ENCODE measurements at places on chromosomes 11 and 22.
A peak's percentile ranks its signal among the peaks of the same experiment; 100 is the strongest.

DNA sequence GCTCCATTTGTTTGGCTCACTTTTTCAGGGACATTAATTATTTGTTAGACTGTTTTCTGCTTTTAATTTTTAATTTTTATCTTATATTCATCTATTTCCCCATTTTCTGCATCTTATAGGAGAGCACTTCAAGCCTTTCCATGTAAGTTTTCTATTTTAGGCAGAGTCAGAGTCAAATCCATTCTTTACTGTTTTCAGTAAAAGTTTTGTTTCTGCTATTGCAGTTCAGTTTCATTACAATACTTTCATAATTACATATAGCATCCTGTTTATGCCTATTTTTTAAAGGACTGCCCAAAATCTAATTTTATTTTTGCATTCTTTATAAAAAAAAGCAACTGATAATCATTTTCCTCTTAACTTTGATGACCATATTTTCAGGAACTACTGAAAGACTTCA is 3.8 kb upstream of the OR10A5 start:
- no peak for DNase-seq

DNA sequence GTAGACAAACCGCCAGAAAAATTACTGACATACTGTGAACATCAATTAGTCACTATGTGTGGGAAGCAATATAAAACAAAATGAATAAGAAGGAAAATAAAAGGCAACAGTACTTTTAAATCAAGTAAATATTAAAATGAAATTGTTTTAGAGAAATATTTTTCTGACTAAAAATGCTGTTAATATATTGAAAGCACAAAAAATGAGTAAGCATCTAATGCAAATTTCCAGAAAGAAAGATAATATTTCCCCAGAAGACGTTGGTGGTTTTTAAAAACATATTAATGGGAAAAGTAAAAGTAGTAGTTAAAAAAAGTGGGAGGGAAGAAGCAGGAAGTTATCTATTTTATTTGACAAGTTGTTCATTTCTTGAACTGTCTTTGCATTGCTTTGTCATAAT is 16.5 kb downstream of the XKR3 start:
- no peak for DNase-seq

DNA sequence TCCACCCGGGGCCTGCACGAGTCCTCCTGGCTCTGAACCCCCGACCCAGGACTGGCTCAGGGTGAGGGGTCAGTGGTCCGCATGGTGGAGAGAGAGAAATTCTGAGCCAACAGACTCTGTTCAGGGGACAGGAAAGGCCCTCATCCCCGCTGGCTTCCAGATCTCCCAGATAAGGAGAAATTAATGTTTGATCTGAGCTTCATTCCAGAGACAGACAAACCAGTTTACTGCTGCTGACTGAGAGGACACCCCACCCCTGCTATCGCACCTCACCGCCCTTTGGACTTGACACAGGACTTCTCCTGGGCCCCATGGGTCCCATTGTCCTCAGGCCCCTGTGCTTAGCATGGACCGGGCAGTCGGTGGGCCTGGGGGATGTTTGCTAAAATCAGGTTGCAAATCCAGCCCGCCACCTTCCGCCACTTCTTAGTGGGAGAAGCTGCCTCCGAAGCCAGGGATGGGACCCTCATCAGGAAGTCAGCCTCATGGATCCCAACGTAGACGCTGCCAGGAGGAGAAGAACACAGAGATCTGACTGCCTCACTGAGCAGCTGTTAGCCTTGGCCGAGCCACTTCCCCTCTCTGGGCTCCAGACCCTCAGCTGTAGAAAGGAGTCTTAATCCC is 11.2 kb upstream of the UPK3A start:
- DNase-seq: no peak

DNA sequence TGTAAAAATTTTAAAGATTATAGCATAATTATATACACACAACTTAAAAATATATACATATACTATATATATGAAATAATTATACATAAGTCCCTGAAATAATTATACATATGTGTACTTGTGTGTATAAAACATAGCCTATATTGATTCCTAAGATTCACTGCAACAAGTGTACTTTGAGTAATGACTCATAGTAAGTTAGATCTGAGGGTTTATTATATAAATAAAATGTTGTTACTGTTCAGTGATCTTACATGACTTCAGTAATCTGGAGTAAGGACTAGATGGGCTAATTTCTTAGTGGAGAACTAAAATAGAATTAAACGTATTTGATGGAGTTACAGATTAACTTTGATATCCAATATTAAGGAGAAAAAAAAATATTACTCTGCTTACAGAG is 350.5 kb downstream of the CNTN5 start:
- DNase-seq: no peak

DNA sequence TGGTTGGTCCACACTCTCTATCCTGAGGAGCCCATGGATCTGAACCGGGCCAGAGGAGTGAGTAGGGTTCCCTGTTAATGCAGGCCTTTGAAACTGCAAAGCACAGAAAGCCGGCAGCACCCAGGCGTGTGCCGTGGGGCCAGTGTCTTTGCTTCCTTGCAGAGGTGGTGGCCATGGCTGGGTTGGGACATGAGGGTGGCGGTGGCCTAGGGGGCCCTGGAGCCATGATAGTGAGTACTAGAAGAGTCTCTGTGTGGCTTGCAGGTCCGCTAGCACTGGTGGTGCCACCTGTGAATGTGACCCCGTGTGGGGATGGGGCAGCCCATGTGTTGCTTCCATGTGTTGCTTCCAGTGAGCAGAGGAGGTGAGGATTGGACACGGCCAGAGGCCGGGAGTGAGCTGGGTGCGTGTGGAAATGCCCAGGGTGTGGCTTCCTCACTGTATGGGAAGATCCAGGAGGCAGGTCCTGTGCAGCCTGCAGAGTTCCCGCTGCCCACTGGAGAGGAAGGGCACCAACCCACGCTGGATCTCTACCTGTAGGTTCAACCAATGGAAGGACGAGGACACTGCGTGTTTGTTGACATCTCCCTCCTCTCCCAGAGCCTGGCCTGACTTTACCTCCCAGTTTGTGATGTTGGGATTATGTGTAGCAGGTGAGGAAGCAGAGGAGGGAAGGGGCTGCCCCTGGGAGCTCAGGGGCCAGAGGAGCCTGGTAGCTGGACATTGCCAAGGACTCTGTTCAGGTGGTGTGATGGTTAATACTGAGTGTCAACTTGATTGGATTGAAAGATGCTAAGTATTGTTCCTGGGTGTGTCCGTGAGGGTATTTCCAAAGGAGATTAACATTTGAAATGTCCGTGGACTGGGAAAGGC is 796.6 kb downstream of the TBC1D22A start:
- no peak for DNase-seq

DNA sequence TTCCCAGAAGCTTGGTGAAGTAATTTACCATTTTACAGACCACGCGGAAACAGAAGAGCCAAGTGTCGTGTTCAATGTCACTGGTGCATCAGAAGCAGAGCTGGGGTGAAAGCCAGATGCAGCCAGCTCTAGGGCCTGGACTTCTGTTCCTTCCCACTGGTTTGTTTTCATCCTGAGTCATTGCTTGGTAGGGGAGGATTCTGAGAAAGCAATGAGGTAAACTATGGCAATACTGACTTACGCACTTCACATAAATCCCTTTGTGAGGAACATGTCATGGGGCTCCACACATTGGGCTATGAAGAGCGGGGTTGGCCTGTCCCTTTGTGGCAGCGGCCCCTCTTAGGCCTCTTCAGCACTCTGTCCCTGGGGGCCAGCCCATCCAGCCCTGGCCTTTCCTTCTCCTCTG is 52.4 kb upstream of the RBFOX2 start:
- DNase-seq: peak; percentile 87

DNA sequence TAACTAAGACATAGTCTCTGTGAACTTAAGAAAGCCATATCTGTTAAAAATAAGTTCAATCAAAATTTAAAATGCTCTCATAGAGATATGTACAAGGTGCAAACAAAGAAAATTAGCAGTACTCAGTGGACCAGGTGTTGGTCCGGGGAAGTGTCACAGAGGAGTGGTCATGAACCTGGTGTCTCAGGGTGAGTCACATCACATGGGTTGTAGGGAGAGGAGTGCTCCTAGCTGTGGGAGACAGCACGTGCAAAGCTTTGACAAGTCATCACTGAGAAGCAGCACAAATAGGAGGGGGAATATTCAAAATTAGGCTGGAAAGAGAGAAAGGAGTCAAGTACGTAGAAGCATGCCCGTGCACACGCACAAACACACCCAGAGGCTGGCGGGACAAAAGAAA is 438.1 kb downstream of the NTM start:
- no peak for DNase-seq

DNA sequence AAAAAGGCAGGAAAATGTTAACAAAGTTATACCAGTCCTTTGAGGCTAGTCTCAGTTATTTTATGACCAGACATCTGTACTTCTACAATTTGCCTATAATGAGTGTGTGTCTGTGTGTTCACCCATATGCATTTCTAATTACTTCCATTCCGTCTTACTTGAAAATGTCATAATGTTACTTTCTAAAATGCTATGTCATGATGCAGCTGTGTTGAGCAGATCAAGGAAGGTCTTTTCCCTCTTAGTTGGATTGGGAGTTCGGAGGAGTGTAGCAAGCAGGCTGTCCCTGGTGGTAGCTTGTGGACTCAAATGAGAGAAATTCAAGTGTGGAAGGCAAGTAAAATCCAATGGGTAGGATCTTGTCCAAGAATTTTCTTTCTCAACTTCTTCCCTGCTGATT is 3.0 kb downstream of the SNX19 start:
- no peak for DNase-seq

- DNase-seq: no peak
Measured at GRCh38 chr11:111460340-111460739, 51.8 kb downstream of the BTG4 start.

GRCh38 chr22:45242778-45243191 is 2.1 kb upstream of the KIAA0930 start:
- no peak for DNase-seq

DNA sequence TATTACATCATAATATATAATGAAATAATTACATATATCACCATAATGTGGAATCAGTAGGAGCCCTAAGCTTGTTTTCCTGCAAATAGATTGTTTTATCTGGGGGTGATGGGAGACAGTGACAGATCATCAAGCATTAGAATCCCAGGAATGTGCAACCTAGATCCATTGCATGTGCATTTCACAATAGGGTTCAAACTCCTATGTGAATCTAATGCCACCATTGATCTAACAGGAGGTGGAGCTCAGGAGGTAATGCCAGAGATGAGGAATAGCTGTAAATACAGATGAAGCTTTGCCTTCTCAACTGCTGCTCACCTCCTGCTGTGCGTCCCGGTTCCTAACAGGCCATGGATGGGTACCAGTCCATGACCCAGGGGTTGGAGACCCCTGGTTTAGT is 63.8 kb upstream of the CHORDC1 start:
- DNase-seq: no peak

- DNase-seq: no peak
Measured at GRCh38 chr22:32776802-32777201, 24.7 kb upstream of the TIMP3 start.

DNA sequence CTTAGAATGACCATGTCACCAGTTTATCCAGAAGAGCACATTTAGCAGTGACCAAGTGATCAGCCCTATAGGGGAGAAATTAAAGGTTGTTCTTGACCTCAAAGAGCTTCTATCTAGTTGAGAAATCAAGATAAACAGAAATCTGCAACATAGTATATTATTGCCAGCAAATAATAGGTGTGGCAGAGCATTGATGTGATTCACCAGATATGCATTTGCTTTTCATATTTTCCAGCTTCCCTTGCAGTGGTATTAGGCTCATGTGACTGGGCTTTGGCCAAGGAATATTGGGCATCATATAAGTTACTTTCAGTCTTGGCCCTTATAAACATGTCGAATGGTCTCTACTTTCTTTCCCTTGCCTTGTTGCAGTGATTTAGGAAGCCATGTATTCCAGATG is 34.5 kb downstream of the COMMD9 start:
- DNase-seq: no peak

DNA sequence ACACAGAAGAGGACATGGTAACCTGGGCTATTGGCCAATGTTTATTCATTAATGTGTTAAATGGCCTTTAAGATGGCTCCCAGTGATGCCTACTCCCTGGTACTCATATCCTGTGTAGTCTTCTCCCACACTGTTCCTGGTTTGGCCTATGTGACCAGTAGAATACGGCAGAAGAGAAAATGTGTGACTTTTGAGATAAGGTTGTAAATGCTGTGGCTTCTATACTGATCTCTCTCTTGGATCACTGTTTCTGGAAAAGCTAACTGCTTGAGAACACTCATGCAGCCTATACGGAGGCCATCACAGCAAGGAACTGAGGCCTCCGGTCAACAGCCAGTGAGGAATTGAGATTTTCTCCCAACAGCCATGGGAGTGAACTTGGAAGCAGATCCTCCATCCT is 24.1 kb downstream of the MAML2 start:
- DNase-seq: no peak

GRCh38 chr11:10481560-10482349 is 26.7 kb downstream of the AMPD3 start:
- DNase-seq: no peak

DNA sequence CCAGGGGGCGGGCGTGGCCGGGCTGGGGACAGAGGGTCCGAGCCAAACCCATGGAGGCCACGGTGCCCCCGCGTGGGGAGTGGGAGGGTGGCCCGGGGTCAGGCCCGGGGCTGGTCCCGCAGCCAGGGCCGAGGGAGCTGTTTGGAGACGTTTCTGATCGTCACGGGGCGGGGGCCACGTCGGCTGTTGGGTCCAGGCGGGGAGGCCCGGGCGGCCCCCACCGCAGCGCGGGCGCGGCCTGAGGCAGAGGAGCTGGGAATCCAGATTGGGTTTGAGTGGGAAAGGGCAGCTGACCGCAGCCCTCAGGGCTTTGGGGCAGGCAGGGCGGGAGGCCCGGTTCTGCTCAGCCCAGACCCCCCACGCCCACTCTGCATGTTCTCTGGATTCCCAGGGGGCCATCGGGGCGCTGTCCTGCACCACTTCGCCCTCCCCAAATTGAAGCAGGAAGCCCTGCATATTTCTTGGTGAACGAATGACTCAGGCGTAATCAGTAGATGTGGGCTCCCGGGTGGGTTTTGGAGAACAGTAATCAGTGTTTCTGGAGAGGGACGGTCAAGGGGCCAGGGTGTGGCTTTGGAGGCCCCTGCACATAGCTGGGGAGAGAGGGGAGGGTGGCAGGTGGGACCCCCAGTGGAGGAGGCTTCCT is 583 bp downstream of the MRPL23 start:
- no peak for DNase-seq

- no peak for DNase-seq
Measured at GRCh38 chr11:128766591-128767081, 72.8 kb downstream of the FLI1 start.

DNA sequence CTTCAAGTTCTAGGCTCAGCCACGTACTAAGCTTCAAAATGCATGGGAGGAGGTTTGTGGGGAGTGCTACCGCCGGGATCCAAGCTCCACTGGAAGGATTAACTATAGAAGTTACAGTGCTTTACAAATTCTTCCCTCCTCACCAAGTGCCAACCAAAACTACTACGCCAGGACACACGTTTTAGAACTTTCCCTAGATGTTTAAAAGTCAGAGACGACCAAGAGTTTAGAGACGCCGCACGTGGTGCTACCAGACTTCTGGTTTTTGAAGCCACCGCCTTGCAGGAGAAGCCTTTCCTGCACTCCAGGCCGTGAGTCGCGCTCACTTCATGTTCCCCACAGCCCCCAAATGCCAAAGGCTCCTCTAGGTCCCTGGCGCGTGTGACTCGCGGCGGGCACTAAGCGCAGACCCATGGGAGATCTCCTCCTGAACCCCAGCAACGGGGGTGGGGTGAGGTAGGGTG is 734 bp downstream of the SNU13 start:
- no peak for DNase-seq

GRCh38 chr11:64767344-64768299 is 7.8 kb upstream of the PYGM start:
- peak; percentile 63 for DNase-seq

GRCh38 chr22:49372530-49373288 is 455.0 kb downstream of the BRD1 start:
- peak; percentile 31 for DNase-seq

- no peak for DNase-seq
Measured at GRCh38 chr22:49865156-49865555, 11.5 kb downstream of the ZBED4 start.

GRCh38 chr11:64654958-64655541 is 64.0 kb downstream of the SLC22A12 start:
- no peak for DNase-seq

All from brain microvascular endothelial cell (primary cell).